Esophagus squamous epithelium (tissue), 5 donors: ENCODE measurements at places on chromosomes 12 and 14.

GRCh38 chr12:109637996-109638395 is 64.4 kb downstream of the MVK start:
- no peak for DNase-seq

GRCh38 chr12:58496411-58497190 is 423.7 kb downstream of the LRIG3 start:
- no peak for DNase-seq

- no peak for DNase-seq
Measured at GRCh38 chr12:17030338-17030737, 424.4 kb upstream of the LMO3 start.

GRCh38 chr12:68445824-68446223 is 113.7 kb upstream of the MDM1 start:
- DNase-seq, result no peak

- no peak for DNase-seq
Measured at GRCh38 chr14:92486881-92487280, 26.7 kb upstream of the RIN3 start.

GRCh38 chr12:124636138-124636978 is 68.9 kb upstream of the NCOR2 start:
- DNase-seq, result no peak

- DNase-seq, result no peak
Measured at GRCh38 chr12:96121271-96121711, 72.9 kb upstream of the ELK3 start.

DNA sequence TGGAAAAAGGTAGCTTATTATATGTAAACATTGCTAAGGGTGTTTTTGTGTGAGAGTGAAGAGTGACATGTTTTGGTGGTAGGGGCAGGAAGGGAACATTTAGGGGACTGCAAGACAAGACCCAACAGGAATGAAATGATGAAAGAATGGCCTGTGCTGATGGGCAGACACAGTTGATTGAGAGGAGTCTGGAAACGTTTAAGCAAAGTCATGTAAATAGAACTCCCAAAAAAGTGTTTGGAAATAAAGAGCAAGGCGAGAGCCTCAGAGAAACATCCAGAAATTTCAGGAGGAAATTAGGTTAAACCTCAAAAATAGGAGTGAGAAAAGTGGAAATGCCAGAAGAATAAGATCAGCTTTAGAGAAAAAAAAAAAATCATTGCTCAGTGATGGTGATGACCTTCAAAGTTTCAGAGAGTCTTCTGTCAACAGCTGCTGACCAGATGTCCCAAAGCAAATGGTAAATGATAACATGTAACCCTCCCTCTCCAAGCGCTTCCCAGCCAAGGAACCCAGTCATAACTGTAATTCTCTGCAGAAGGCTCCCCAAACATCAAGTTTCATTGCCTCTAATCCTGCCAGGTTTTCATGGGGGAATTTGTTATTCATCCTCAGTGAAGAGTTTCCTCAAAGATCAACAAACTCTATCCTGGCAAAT is 223.2 kb upstream of the FAR2 start:
- no peak for DNase-seq

GRCh38 chr12:3207858-3208257 is 130.7 kb downstream of the TSPAN9 start:
- no peak for DNase-seq

GRCh38 chr12:56261503-56262232 is 3.5 kb upstream of the ANKRD52 start:
- DNase-seq, result no peak

DNA sequence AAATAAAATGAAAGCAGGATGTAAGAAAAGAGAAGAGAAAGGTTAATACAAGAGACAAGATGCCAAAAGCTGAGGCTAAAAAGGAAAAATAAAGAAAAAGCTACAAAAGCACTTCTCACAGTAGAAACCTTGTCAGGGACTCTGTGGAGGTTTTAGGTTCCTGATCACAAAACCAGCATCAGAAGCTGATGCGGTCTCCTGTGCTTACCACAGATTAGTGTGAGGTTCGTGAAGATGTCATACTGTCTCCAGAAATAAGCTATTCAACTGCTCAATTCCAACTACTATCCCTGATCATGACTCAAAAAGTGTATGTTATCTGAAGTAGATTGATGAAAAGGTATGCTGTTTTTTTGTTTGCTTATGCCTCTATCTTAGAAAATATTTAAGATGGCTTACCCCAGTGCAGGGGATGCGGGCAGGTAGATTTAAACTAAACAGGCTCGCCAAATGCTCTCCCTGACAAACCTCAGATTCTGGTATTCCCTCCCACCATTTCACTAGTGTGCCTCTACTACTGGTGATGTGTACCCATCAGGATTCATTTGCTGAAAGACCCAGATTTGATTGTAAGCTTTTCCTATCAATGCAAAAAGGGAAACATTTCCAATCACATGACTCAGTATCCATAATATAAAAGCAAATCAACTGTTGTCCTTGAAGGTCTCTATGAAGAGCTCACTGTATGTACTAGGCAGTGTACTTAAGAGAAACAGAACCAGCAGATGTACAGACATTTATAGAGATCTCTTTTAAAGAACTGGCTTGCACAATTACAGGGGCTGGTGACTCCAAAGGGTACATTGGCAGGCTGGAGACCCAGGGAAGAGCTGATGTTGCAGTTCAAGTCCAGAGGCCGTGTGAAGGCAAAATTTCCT is 169.5 kb upstream of the FOXN3 start:
- no peak for DNase-seq

DNA sequence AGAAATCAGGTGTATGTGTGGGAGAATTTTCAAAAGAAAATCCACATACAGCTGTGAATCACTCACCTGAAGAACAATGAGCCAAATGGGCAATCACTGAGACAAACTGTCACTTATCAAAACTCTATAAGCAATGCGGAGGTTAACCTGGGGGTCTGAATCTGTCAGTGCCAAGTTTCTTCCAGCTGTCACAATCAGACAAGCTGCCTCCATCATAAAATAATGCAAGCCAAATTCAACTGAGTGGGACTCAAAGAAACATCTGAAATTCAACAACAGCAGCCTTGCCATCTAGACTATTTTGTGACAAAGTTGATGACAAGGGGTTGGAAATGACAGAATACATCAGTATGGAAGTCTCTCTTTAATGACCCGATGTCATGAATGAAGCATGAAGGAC is 60.3 kb downstream of the GARIN6 start:
- DNase-seq, result no peak

DNA sequence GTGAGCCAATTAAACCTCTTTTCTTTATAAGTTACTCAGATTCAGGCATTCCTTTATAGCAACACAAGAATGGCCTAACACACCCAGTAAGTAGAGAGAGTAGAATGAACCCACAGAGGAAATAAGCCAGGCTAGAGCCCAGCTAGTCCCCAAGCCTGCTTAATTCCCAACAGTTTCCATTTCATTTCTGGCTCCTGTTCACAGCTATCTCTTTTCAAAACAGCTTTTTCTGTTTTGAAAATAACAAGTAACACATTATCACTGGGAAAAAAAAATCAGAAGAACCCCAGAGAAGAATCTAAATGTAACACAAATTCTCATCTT is 69.0 kb downstream of the HSPB8 start:
- DNase-seq, result no peak

DNA sequence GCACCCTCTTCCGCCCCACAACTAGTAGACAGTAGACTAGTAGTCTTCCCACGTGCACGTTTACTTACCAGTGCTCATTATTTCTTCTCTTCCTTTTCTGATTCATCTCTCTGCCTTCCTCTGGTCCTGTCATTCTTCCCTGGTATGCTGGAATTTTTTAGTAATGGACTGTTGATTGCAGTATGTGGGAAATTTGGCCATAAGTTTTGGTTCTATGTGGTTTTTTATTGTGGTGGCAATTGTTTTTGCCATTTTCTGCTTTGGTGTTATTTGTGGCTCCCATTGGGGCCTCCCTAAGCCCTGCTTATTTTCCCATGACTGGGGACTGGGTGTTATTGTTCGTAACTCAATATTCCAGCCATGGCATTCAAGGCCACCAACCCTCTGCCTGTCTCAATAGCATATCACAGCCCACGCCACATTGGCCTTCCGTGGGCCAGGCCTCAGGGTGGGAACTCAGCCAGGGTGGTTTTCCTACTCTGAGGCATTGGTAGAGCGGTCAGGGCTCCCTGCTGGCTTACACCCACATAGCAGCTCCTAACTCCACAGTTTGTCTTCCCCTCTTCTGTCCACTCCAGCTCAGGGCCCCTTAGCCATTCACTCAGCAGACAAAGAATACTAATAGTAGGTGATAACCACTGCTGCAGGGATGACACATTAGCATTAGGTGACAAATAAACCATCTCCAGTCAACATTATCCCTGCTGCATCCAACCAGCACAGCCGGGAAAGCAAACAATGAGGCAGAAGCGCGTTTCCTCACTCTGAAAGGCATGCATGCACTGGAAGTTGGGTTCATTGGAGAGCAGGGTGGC is 321.5 kb downstream of the CACNA1C start:
- no peak for DNase-seq

DNA sequence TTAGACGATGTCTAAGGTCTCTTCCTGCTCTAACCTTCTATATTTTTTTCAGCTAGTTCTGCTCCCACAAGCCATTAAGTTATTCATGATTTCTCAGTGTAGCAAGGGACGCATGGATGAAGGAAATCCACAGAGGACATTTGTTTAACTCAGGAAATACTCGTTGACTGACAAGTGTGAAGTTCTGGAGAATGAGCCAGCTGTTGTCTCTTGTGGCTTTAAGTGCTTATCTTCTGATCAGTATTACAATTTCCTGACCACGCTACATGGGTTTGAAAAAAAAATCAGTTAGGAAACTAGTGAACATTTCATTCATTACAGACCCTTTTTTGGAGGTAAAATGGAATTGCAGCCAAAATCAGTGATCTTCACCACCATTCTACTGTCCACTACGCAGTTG is 53.1 kb downstream of the GUCY2C start:
- DNase-seq, result no peak

DNA sequence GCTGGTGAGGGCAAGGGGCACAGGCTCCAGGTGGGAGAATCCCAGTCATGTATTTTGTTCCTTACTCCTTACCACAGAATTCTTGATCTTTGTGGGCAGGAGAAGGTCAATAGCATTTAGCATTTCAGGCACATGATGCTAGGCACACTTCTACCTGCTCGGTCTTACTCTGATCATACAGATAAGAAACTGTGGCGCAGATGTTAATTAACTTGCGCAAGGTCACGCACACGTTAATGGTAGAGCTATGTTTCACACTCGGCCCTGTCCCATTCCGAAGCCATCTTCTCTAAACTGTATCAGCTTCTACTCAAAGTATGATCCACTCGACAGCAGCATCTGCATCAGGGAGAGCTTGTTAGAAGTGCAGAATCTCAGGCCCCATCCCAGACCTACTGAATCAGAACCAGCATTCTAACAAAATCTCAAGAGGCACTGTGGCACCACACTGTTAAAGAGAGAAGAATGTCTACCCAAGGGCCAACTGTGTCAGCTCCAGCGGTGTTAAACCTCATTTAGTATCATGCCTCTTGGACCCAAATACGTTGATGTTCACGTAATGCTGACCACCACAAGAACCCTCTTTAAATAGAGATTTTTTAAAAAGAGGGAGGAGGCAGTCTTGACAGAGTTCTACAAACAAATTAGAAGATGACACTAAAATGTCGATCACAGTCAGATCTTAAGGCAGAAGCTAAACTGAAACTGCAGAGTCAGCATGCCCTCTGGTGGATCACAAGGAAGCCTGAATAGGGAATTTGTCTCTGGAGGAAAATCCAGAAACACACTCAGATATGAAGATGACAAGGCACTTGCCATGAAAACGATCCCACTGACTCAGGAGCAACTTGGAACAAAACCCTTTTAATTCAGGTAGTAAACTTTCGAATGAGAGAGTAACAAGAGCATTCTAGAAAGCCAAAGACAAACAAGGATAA is 7.3 kb downstream of the STXBP6 start:
- DNase-seq, result no peak
